Keratinocyte (primary cell): ENCODE measurements at places on chromosomes 7 and 10.

- DNase-seq: no peak
Measured at GRCh38 chr7:129828078-129828762, 124.5 kb downstream of the UBE2H start.

GRCh38 chr7:104980841-104981671 is 32.9 kb upstream of the KMT2E start:
- no peak for DNase-seq

GRCh38 chr7:17406738-17407137 is 108.3 kb downstream of the AHR start:
- no peak for DNase-seq

- no peak for DNase-seq
Measured at GRCh38 chr7:3194501-3195141, 106.4 kb upstream of the SDK1 start.

- no peak for DNase-seq
Measured at GRCh38 chr7:134457210-134457609, 1.7 kb downstream of the AKR1B1 start.

- no peak for DNase-seq
Measured at GRCh38 chr7:112708236-112708635, 82.0 kb downstream of the TMEM168 start.

- no peak for DNase-seq
Measured at GRCh38 chr10:113436851-113437250, 116.0 kb upstream of the HABP2 start.

- peak; percentile 54 for DNase-seq
Measured at GRCh38 chr10:34916314-34916713, 101.2 kb upstream of the PARD3 start.
